Inflammatory macrophage treated with lipopolysaccharide for 1 hour (primary cell): ENCODE measurements at places on chromosomes 5 and 9.

DNA sequence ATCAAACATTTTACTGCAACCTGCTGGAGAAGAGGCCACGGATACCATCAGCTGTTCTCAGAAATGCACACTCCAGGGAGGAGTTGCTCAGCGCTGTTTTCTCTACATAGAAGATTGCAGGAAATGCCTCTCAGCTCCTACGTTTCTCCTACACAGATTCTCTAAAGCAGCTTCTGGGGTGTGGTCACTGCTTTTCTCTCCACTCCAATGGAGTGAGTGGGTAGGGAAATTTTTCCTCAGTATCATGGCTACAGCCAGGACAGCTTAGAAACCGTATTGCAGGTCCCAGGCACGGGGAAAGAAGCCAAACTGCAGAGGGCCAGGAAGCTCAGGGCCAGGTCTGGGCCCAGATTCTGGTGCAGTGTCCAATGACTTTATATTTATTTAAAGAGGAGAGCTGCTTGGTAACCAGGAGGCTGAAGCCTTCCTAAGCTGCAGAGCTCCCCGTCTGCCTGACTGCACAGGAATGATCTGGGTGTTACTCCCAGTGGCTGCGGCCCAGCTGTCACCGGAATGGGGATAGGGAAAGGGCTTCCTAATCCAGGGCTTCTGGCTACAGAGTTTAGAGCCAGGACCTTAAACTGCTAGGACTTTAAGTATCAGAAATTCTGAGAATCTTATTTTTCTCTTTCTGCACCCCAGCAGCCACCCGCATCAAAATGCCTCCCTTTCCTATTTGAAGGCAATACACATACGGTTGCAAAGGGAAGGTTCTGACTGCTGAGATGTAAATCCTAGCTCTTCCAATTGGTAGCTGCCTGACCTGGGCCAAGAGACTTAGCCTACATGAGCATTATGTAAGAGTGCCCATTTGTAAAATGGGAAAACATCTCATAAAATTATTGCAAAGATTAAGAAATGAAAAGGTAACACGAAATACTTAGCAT is 1.4 kb upstream of the SPTAN1 start:
- DNase-seq = no peak

- peak; percentile 28 for DNase-seq
These were observed 1.1 kb upstream of the SNX24 start for GRCh38 chr5:122844136-122844909.

- DNase-seq = no peak
These were observed 58.7 kb downstream of the RXRA start for GRCh38 chr9:134384811-134385479.

- DNase-seq = peak; percentile 58
These were observed 13.5 kb upstream of the ANKRD18B start for GRCh38 chr9:33510262-33511183.

DNA sequence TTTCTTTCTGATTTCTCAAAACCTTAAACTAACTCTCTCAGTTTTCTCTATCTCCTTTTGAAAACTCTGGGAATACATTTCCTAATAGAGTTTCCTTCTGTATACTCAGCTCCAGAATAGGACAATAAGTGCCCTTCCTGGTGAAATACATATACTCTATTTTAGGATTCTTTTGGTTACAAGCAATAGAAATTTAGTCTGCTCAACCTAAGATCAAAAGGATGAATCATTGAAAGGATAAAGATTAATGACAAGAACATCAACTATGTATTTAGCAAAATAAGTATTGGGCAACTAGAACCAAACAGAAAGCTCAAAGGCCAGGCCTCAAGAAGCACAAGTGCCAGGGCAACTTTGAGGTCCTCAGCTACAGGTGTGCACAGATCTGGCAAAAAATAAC is 127.1 kb downstream of the ADAMTSL1 start:
- no peak for DNase-seq

DNA sequence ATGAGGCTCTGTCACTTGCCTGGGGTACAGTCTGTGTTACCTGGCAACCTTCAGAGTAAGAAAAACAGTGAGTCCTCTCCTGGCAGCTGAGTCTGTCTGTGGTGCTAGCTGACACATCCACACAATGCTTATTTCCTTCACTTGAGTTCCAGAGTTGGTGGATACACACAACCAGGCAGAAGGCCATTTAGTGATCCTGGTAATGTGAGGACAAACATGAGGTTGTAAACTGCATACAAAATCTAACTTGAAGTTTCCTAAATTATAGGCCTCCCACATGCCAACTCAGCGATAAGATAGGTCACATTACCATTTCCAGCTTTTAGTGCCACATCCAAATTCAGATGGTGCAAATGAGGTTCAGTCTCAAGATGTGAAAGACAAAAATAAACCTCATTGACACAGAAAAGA is 125.5 kb downstream of the DCP2 start:
- no peak for DNase-seq

DNA sequence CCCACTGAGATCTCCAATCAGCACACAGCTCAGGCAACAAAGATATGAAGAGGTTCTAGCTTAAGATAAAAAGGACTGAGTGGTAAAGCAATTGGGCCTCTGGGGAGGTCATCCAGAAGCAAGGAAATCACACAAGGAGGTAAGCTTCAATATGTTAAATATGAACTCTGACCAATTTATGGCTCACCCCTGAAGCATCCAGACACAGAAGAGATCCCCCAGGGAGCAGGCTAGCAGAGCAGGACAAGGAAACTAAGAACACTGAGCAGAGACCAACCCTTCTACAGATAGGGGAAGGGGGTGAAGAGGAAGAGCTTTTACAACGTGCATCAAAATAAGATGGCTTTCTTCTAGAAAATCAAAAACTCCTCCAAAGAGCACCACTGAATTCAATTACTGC is 616.2 kb downstream of the DNAH5 start:
- DNase-seq = no peak

- DNase-seq = no peak
These were observed 267.3 kb downstream of the MTRR start for GRCh38 chr5:8136271-8136670.

DNA sequence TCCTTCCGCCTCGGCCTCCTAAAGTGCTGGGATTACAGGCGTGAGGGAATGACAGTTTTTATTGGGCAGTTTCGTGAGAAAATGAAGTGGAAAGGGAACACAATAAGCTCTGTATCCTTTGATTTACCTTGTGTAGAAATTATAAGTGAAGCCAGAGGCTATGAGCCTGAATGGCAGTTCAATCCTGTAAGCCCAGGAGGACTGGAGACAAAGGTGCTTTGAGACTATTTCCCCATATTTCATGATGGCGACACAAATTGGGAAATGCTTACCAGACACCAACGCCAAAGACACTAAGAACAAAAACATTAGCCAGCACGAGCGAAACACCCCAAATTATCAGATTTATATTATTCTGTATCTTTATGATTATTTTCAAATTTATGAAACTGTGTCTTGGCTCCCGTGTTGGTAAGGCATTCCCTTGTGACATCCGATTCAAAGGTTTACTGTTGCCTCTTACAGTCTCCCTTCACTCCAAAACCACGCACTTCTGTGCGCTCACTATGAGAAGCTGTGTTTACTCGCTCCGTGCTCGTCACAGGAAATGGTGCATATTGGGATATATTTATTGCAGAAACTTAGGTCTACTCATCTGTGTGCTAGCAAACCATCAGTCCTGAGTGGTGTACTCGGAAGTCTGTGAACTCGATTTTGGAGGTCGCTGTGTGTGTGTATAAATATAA is 73.9 kb downstream of the SH3PXD2B start:
- DNase-seq = no peak

DNA sequence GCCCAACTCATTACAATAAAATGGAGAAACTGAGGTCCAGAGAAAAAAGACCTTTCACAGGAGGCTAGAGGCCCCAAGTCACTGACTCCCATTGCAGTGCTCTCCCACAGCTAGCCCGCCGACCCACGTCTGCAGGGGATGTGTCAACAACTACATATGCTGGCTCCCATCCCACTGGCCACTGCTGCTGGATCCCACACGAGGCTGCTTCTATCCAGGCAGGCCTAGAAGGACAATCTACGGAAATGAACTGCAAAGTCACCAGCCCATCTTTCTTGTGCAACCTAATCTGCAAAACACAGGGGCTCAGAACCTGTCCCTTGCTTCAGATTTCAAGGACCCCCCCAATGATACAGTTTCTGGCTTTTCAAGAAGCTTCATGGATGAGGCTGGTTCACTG is 24.0 kb downstream of the RAPGEF1 start:
- DNase-seq = no peak

- no peak for DNase-seq
These were observed 346.2 kb upstream of the CTNND2 start for GRCh38 chr5:12250454-12250853.

DNA sequence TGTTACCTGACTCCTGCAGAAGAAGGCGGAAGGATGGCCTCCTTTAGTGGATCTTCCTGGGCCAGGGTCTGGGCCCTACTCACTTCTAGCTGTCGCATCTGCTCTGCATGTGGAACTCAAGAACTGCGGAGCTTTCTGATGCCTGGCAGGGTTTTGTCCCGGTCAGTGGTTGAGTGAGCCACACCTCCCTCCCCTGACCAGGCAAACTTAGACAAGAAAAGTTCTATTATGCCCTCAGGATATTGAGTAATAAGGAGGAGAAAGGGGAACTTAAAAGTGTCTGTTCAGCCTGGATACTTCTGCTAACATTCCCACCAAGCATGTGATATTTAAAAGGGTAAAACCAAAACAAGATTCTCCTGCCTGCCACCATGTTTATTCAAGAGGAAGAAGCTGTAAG is at the start of gene FYB1:
FYB1 (minus strand) TSS at position 127 of the 400 bp plus-strand sequence. CDS start 16,603 bp downstream, outside the sequence.
- DNase-seq = peak; percentile 94

- no peak for DNase-seq
These were observed 445.2 kb downstream of the ZSWIM6 start for GRCh38 chr5:61777292-61777691.

DNA sequence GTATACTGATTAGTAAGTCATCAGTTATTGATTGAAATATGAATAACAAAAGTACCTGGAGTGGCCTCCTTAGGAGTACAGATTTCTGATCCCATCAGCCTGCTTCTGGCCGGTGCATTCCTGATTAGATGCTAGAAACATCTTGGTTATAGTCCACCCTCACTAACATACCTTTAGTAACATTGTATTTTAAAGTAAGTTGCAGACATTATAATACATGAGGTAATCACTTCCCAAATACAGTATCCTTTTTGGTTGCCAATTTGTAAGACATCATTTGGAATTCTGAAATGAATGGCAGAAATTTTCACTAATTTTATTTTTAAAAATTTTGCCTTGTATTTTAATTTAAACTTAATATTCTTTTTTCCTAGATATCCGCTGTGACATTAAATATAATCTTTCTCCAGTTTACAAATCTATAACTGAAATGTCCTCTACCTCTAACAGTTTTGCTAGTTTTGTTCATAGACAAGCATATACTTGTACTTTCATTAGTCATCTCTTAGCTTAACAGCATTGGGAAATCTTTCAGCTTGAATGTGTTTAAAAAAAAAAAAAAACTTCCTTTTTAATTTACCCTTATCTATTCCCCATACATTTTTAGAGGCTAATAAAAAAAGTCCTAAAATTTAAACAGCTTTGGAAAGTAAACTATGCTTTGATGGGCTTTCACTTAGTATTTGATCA is 178.9 kb downstream of the XRCC4 start:
- peak; percentile 25 for DNase-seq

- peak; percentile 73 for DNase-seq
These were observed 17.8 kb upstream of the CEP72 start for GRCh38 chr5:594226-594860.

GRCh38 chr5:16271851-16272250 is 92.3 kb upstream of the MARCHF11 start:
- DNase-seq = no peak

- DNase-seq = no peak
These were observed 62.7 kb downstream of the ABLIM3 start for GRCh38 chr5:149203921-149204441.

- no peak for DNase-seq
These were observed 87.5 kb upstream of the FSD1L start for GRCh38 chr9:105360344-105360743.
